ENCODE measurements at places on chromosomes 1 and 21. TPM values are rescaled to one million over a fixed set of nuclear protein-coding genes. Genes with fewer than 3 reads are reported as not detected.

DNA sequence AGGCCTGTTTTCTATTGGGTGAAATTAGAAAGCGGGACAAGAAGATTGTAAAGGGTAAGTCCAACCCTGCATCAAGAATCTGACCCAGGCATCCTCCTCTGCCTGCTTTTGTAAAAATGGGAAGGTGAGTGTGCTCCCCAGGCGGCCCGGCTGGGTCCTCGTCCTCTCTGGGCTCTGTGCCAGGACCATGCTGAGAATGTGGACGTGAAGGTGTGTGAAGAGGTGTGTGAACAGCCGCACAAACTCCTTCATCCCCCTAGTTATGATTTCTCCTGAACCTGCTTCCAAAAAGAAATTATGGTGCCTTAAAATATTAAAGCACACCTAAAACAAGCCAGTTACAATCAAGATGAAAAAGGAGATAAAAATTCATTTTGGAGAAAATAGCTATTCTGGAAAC, 185.7 kb downstream of the IGSF21 start:
- no peak for DNase-seq

The OR14K1 gene
- total RNA-seq = not detected

The SMIM11 gene
- 20.8 TPM for total RNA-seq

The CCDC181 gene
- 0.90 TPM for total RNA-seq

GRCh38 chr1:113686891-113687618, 72.2 kb downstream of the PHTF1 start:
- DNase-seq = no peak

The VWA1 gene
- total RNA-seq = 27.2 TPM

Measured in chondrocyte (in vitro differentiated cells).